Neural crest cell (in vitro differentiated cells): ENCODE measurements at places on chromosomes 7 and 10.

GRCh38 chr10:9786101-9786500 is 1231.6 kb upstream of the CELF2 start:
- no peaks in the 10 kb centered on the region for H3K4me1 ChIP-seq
- no peak overlapping the region for H3K4me3 ChIP-seq
- H3K27me3 ChIP-seq, result no peaks in the 10 kb centered on the region

DNA sequence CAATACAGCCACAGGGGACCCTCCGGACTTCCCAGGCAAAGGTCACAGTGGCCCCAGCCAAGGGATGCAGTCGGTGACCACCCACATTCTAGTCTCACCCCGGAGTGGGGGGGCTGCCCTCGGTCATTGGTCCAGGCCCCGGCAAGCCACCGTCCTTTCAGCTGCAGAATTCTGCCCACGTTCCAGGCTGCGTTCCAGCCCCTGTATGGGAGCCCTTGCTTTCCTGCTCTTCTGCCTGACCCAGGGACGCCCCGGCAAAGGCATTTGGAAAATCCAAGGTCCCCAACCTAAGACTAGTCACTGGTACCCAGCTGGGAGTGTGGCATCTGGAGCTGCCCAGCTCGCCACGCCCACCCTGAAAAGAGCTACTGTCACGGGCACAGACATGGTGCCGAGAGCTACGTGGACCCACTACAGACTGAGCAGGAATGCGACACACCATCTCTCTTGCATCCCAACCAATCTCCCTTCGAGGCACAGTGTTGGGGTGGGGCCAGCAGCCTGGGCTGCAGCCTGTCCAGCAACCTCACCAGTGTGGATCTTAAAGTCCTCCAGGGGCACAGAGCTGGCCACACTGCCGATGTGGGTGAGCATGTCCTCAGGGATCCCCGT is 18.6 kb downstream of the OGDHL start:
- H3K4me3 ChIP-seq, result no peak overlapping the region
- peaks cover 13% of the 10 kb centered on the region for H3K4me1 ChIP-seq
- no peak for DNase-seq
- H3K27ac ChIP-seq, result no peak overlapping the region
- peaks cover 6% of the 10 kb centered on the region for H3K36me3 ChIP-seq

GRCh38 chr7:69464035-69464434 is 134.2 kb upstream of the AUTS2 start:
- H3K4me1 ChIP-seq, result no peaks in the 10 kb centered on the region
- no peak for DNase-seq
- H3K36me3 ChIP-seq, result no peaks in the 10 kb centered on the region
- no peak overlapping the region for H3K4me3 ChIP-seq
- no peaks in the 10 kb centered on the region for H3K27me3 ChIP-seq

GRCh38 chr7:47313564-47313963 is 268.3 kb downstream of the TNS3 start:
- H3K27ac ChIP-seq, result no peak overlapping the region
- peaks cover 60% of the 10 kb centered on the region for H3K4me1 ChIP-seq
- peaks cover 25% of the 10 kb centered on the region for H3K36me3 ChIP-seq
- peak overlapping the region; percentile 47 for H3K4me3 ChIP-seq
- H3K27me3 ChIP-seq, result no peaks in the 10 kb centered on the region

- no peak overlapping the region for H3K27ac ChIP-seq
- H3K4me1 ChIP-seq, result peaks cover 10% of the 10 kb centered on the region
- DNase-seq, result peak; percentile 23
- no peak overlapping the region for H3K4me3 ChIP-seq
- peaks cover 4% of the 10 kb centered on the region for H3K27me3 ChIP-seq
Measured at GRCh38 chr10:103481974-103482531, 3.0 kb upstream of the CALHM3 start.

DNA sequence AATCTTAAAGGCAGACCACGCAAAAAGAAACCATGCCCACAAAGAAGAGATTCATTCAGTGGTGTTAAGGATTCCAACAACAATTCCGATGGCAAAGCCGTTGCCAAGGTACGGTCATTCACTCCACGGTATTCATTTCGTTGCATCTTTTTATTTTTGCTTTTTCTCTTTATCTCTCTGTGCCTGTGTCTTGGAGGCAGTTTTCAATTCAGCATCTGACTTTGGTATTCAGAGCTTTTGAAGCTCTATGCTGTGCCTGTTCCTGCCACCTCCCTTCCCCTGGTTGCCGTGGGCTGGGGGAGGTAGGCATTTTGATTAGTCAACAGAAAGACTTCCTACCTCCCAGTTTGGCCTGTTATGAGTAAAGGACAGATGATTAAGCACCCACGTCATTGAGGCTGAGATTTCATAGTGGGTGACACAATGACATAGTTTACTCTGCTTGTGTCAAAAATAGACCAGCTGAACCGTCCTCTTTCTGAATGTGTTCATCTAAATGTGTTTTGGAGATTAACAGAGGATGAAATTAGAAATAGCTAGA is 149.5 kb downstream of the ARID5B start:
- H3K4me3 ChIP-seq, result peak overlapping the region; percentile 86
- peaks cover 70% of the 10 kb centered on the region for H3K4me1 ChIP-seq
- peak overlapping the region; percentile 98 for H3K27ac ChIP-seq

DNA sequence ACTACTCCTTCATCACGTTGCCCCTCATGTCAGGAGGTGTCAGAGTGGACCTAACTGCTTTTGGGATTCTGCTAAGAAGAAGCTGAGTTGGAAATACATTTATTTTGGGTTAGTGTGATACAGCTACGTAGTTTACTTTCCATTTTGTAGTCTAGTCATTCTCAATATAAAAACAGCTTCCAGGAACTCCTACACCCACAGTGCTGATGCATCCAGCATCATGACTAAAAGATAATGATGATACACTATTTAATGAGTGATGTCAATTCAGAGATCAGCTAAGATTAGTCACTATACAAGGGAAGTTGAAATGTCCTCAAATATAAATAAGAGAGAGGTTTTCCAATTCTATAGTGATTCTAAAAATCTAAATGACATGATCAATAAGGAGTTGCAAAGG is 264.2 kb upstream of the SLC26A5 start:
- no peak overlapping the region for H3K27ac ChIP-seq
- peaks cover 47% of the 10 kb centered on the region for H3K27me3 ChIP-seq

DNA sequence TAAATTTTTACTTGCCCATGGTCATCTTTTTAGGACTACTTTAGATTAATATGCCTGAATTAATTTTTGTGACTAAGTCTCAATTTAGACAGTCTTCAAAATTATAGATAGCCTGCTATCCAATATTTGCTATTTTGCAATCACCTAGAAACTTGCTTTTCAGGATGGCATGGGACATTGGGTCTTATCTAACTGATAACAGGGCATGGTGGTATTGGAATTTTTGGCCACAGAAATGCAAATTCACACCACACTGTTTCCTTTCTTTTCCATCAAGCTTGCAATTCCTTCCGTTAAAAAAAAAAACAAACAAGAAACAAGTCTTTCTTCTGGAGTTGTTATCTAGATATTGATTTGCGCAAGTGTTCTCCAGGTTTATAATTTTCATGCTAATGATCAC is 8.8 kb downstream of the ARL5B start:
- no peak overlapping the region for H3K4me3 ChIP-seq
- H3K4me1 ChIP-seq, result peaks cover 15% of the 10 kb centered on the region
- no peaks in the 10 kb centered on the region for H3K27me3 ChIP-seq

GRCh38 chr7:2575046-2575732 is 16.4 kb downstream of the IQCE start:
- H3K4me3 ChIP-seq, result no peak overlapping the region
- H3K4me1 ChIP-seq, result peaks cover 5% of the 10 kb centered on the region
- no peak for DNase-seq
- H3K36me3 ChIP-seq, result peaks cover 5% of the 10 kb centered on the region
- H3K27me3 ChIP-seq, result no peaks in the 10 kb centered on the region

DNA sequence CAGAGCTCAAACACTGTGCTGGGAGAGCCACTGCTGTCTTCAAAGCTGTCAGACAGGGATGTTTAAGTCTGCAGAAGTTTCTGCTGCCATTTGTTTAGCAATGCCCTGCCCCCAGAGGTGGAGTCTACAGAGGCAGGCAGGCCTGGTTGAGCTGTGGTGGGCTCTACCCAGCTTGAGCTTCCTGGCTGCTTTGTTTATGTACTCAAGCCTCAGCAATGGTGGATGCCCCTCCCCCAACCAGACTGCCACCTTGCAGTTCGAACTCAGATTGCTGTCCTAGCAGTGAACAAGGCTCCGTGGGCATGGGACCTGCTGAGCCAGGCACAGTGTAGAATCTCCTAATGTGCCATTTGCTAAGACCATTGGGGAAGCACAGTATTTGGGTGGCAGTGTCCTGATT is 4.6 kb upstream of the CYP2C19 start:
- no peaks in the 10 kb centered on the region for H3K4me1 ChIP-seq
- DNase-seq, result no peak
- no peak overlapping the region for H3K27ac ChIP-seq
- H3K4me3 ChIP-seq, result no peak overlapping the region
- no peaks in the 10 kb centered on the region for H3K36me3 ChIP-seq

- no peak overlapping the region for H3K27ac ChIP-seq
- peak overlapping the region; percentile 81 for H3K4me3 ChIP-seq
- H3K27me3 ChIP-seq, result peaks cover 83% of the 10 kb centered on the region
- DNase-seq, result peak; percentile 12
- peaks cover 4% of the 10 kb centered on the region for H3K4me1 ChIP-seq
- H3K36me3 ChIP-seq, result no peaks in the 10 kb centered on the region
Measured at GRCh38 chr10:26566525-26567350, 128.6 kb downstream of the APBB1IP start.

DNA sequence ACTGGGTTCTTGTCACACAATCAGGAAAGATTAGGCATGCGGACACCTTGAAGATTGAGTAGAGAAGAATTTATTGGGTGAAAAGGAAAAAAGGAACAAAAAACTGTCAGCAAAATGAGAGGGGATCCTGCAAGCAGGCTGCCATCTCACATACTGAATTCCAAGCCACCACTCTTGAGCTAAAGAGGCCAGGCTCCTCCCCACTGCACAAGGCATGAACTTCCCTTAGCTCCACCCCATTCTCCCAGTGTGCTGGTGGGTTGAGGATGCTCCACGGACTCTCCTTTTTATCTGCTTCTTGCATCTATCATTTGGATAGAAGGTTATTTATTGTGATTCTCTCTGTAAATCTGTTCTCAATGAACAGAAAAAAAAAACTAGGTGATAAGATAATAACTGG is 79.6 kb downstream of the ANKRD7 start:
- no peaks in the 10 kb centered on the region for H3K36me3 ChIP-seq
- no peak overlapping the region for H3K27ac ChIP-seq
- no peak for DNase-seq
- H3K27me3 ChIP-seq, result no peaks in the 10 kb centered on the region

DNA sequence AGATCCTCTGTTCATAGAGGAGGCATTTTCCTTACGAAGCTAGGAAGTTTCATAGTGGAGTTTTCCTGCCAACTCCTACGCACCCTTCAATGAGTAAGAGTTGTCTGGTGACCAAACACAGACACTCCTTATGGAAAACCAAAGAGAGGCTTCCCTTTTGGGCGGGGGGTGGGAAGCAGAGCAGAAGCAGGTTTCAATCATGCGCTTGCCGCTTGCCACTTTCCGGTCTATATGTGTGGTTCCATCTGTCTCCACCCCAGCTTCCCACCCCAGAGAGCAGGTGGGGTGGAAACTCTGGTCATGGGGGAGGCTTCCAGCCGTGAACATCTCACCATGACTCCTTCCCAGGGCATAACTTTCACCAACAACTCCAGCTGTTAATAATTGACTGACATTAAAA is 68.8 kb upstream of the GRB10 start:
- H3K4me3 ChIP-seq, result no peak overlapping the region
- H3K4me1 ChIP-seq, result no peaks in the 10 kb centered on the region
- no peaks in the 10 kb centered on the region for H3K27me3 ChIP-seq
- no peak for DNase-seq

- no peak for DNase-seq
- no peak overlapping the region for H3K4me3 ChIP-seq
- no peaks in the 10 kb centered on the region for H3K36me3 ChIP-seq
- no peak overlapping the region for H3K27ac ChIP-seq
- peaks cover 53% of the 10 kb centered on the region for H3K27me3 ChIP-seq
Measured at GRCh38 chr7:50308203-50308531, 3.7 kb downstream of the IKZF1 start.

GRCh38 chr10:67015225-67015624 is 89.4 kb downstream of the LRRTM3 start:
- H3K36me3 ChIP-seq, result no peaks in the 10 kb centered on the region
- no peak overlapping the region for H3K4me3 ChIP-seq
- H3K27me3 ChIP-seq, result no peaks in the 10 kb centered on the region
- no peak for DNase-seq
